ENCODE measurements at places on chromosomes 7 and 10.

DNA sequence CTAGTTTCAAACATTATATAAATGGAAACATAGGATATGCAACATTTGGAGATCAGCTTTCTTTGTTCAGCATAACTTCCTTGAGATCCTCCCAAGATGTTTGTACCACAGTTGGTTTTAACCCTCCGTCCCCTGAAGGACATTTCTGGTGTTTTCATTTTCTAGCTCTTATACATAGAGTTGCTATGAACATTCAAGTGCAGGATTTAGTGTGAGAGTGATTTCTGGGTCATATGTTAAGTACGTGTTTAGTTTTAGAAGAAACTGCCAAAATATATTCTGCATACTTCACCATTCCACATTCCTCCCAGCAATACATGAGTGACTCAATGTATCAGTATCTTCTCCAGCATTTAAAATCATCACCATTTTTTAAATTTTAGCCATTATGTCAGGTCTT, 588.7 kb upstream of the PFKP start:
- no peak for DNase-seq

GRCh38 chr10:49271346-49271745, 27.6 kb upstream of the C10orf71 start:
- DNase-seq, result no peak

- no peak for DNase-seq
These were observed 592.7 kb downstream of the INHBA start for GRCh38 chr7:41110186-41110585.

GRCh38 chr7:85806321-85806720, 619.5 kb upstream of the SEMA3D start:
- no peak for DNase-seq

DNA sequence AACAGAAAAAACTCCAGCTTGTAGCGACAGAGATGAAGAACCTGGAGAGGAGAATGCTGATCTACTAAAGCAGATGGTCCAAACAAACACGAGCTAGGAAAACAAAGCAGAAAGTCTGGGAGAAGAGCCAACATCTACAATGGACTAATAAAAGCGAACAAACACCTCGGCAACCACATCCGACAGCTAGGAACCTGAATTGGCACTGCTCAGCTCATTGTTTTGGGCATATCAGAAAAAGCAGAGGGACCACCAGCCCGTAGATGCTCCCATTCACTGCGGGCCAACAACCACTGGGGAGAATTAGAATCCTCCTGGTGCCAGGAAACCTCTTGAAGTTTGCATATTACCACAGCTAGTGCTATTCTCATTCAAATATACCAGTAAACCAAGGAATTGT, 204.7 kb downstream of the NXPH1 start:
- DNase-seq, result no peak

GRCh38 chr7:15626041-15626440, 60.4 kb downstream of the MEOX2 start:
- DNase-seq, result no peak

DNA sequence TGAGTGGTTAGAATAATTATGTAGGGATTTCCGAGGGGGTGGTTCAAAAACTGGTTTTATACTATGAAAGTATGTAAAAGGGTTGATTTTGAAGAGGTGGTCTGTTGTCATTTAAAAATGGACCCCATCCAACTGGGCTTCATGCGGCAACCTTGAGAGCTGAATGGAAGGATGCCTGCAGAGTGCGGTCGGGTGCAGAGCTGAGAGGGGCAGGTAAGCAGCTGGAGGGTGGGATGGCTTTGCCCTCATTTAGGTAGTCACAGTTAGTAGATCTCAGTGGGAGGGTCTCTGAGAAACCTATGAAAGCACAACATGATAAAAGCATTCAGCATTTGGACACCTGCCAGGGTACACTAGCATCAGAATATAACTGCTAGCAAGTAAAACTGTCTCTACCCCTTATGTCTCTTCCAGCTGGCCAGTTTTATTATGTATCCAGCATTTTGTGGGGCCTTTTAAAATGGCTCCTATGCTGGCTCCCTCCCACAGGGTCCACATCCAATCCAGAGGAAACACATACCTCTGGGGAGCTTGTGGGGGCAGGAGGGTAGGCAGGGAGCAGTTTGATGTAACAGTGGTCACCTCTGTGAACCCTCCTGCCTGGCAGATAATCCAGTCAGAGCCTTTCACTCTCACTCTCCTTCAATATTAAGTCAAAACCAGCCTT, 75.9 kb upstream of the MAGI2 start:
- no peak for DNase-seq

DNA sequence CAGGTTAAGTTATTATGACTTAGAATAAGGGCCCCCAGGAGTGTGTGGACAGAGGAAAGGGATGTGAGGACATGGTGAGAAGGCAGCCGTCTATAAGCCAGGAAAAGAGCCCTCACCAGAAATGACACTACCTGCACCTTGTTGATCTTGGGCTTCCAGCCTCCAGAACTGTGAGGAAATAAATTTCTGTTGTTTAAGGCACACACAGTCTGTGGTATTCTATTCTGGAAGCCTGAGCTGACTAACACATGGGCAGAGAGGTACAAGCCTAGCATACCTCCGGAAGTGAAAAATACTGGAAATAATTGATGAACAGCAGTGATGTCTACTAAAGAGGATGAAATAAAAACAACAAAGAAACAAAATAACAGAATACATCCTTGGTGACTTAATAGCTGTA, 46.1 kb upstream of the GRB10 start:
- DNase-seq, result no peak

DNA sequence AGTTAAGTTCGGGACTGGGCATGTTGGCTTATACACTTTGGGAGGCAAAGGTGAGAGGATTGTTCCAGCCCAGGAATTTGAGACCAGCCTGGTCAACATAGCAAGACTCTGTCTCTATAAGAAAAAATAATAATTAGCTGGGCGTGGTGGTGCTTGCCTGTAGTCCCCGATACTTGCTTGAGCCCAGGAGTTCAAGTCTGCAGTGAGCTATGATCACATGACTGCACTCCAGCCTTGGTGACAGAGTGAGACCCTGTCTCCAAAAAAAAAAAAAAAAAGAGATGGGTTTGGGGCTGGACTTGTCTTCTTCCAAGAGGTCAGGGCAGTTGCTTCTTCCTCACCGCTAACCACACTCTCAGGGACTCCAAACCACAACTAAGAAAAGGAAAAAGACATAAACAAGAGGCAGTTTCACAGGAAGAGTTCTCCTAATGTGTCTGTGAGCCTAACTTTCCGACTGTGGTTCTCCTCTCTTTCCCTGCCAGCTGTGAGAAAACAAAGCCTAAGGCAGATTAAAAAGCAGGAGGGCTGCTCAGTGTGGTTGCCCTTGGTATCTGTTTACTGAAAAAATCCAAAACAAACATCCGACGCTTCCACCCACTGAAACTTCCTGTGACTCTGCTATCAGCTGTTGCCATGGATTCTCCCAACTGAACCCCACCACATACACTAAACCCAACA, 2.4 kb upstream of the SERPINE1 start:
- no peak for DNase-seq

GRCh38 chr7:104801022-104801421, 213.0 kb upstream of the KMT2E start:
- no peak for DNase-seq

GRCh38 chr10:124375353-124375614, 43.4 kb downstream of the OAT start:
- no peak for DNase-seq

GRCh38 chr7:106872763-106873162, 7.7 kb downstream of the PIK3CG start:
- no peak for DNase-seq

- DNase-seq, result no peak
These were observed 87.3 kb downstream of the ADCY1 start for GRCh38 chr7:45661302-45661995.

DNA sequence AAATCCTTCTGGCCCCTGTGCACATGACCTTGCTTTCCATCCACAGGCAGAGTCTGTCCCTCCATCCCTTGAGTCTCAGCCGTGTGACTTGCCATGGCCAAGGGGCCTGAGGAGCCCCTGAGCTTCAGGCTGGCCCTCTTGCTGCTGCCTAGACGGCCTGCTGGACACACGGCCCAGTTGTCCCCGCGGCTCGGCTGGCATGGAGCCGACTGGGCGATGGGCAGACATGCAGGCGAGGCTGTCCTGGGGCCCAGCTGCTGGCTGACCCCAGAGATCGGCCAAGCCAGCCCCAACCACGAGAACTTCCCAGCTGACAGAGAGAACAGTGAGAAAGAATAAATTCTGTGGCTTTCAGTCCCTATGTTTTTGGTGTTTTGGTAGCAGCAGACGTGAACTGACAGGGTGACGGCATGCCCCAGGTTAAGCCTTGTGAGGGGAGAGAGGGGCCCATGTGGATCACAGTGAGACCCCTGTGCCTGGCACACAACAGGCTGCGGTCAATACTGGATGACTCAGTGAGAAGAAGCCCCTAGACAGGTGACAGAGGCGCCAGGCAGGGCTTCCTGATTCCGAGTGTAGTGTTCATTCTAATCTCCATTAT, 11.7 kb downstream of the PRKAG2 start:
- no peak for DNase-seq

- no peak for DNase-seq
These were observed 346.8 kb upstream of the NFE2L3 start for GRCh38 chr7:25805027-25805687.

- no peak for DNase-seq
These were observed 39.8 kb upstream of the LANCL2 start for GRCh38 chr7:55325371-55325792.

DNA sequence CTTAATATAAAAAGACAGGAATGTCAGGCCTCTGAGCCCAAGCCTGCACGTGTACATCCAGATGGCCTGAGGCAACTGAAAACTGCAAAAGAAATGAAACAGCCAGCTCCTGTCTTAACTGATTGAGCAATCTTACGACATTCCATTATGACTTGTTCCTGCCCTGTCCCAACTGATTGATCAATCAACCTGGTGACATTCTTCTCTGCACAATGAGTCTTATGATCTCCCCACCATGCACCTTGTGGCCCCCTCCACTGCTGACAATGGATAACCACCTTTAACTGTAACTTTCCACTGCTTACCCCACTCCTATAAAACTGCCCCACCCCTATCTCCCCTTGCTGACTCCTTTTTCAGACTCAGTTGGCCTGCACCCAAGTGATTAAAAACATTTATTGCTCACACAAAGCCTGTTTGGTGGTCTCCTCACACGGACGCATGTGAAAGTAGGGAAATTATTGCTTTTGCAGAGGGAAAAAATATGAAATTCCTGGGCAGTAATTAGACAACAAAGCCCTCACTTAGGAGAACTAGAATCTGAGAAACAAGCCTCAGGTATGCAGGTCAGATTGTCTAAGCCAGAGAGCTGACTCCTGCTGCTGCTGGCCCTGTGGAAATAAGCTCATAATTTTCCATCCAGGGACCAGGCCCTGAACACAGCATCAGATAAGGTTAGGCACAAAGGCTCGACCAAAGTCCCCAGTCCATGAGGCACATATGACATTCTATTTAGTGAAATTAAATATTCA, 5.3 kb downstream of the CYP3A7 start:
- no peak for DNase-seq

- DNase-seq, result no peak
These were observed 52.4 kb downstream of the SHH start for GRCh38 chr7:155759740-155760430.

- DNase-seq, result no peak
These were observed 256.7 kb upstream of the DGKB start for GRCh38 chr7:15159261-15159660.

DNA sequence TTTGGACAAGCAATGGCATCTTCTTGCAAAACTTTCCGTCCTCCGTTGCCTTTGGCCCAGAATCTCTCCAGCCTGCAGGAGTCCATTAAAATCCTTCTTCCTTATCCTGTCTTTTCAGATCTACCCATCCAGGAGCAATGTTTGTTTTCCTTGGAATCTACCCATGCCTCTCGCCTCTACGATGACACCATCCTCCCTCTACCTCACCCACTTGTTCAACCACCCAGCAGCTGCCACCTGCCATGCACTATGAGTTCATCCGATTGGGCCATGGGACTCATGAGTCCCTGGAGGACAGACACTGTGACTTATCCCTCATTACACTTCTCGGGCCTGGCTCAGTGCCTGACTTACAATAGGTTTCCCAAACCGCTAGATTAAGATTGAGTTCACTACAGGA, 26.8 kb upstream of the MGMT start:
- DNase-seq, result no peak

DNA sequence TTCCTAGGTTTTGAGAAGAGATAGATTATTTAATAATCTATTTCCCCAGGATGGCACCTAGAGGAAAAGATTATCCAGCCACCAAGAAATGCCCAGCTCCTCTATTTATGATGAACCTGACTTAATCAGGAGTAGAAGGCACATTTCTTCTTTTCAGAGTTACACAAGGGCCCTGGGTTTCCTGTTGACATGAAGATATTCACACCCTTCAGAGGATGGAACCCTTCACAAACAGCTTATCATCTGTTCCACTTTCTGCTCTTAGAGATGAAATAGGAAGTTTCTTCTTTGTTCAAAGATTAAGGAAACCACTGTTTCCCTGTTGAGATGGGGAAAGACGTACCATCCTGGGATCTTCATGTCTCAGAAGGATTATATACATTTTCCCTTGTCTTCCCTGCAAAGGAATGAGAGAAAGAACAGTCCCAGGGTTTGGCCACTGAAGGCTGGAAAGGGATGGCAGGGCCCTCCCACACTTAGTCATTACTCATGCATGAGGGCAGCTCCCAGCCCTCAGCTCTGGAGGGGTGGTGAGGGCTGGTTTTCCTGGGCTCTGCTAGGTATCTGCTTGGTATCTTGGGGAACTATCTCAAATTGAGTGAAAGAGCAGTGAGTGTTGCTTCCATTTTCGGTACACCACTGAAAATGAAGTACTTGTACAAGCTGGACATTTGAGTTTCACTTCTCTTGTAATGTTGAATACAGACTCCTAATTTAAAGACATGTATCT, 64.0 kb downstream of the MTPAP start:
- DNase-seq, result no peak

DNA sequence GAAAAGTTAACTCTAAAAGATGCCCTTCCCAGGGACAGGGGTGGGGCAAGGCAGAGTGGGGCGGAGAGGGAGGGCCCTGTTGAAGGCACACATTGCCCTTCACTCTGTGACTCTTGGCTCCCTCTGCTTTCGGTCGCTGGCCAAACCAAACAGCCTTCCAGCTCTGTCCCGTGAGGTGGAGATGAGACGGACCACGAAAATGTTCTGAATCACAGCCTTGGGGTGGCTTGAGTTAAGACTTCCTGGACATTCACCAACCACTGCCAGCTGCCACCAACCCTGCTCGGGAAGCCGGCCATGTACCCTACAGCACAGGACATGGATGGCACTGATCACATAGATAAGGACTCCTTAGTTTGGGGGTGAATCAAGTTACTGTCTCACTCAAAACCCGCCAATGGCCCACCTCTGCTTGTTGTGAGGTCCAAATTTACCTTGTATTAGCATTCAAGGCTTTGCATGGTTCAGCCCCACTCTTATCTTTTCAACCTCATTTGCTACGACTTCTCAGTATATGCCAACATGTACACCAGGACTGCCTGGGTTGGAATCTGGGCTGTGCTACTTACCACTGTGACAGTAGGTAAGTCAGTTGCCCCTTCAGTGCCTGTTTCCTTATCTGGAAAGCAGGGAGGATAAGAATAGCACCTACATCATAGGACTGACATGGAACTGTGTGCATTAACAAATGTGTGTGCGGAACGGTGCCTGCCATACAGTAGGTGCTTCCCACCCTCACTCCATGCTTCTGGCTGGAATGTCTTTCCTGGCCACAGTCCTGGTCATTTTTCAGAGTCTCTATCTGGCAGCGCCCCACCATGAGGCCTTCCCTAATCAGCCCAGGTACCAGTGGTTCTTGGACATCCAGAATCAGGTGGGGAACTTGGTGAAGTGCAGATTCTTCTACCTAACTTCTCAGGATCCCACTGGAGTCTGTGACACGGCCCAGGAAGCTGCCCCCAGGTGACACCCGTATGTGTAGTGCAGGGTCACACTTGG, 28.0 kb downstream of the ITPRIP start:
- no peak for DNase-seq

GRCh38 chr7:151686016-151686766, 166.5 kb upstream of the RHEB start:
- no peak for DNase-seq
